ENCODE measurements at places on chromosomes 12 and 14.

GRCh38 chr12:132367071-132367851 lies 37.9 kb upstream of the GALNT9 start:
- DNase-seq = no peak

- no peak for DNase-seq
Measured at GRCh38 chr12:96811083-96811482, 96.0 kb upstream of the NEDD1 start.

- no peak for DNase-seq
Measured at GRCh38 chr12:63302941-63303536, 152.0 kb upstream of the AVPR1A start.

DNA sequence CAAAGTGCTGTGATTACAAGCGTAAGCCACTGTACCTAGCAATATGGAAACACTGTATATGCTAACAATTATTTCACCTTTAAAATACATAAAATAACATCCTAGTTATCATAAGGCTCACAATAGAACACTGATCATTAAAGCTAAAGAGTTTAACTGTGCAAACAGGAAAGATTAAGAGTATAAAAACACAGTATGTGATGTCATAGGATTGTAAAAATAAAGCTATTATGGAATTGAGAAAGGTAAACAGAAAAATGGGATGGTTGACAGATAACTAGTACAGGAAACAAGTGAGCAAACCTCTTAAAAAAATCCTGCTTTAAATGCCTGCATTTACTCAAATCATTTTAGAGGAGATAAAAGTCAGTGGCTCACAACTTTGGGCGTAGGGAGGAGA lies 10.8 kb upstream of the IPO8 start:
- DNase-seq = no peak

GRCh38 chr12:51191516-51192283 lies 18.8 kb upstream of the TFCP2 start:
- DNase-seq = no peak

GRCh38 chr12:9588749-9589148 lies 19.0 kb downstream of the KLRB1 start:
- no peak for DNase-seq

DNA sequence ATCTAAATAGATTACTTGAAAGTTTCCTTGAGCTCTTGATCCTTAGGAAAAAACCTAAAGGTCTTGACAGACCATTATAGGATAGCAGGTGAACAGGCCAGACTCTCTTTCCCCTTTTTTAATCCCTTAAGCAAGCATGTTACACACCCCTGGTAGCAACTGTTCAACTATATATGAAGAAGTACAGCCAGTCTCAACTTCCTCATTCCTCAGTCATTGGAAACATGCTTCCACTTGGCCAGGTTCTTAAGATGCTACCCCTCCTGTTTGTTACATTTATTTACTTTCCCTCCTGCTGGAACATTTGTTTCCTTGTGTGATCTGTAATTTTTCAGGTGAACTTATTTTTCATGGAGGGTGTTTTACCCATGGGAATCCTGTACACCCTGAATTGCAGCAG lies 124.1 kb downstream of the ARMH4 start:
- DNase-seq = no peak

DNA sequence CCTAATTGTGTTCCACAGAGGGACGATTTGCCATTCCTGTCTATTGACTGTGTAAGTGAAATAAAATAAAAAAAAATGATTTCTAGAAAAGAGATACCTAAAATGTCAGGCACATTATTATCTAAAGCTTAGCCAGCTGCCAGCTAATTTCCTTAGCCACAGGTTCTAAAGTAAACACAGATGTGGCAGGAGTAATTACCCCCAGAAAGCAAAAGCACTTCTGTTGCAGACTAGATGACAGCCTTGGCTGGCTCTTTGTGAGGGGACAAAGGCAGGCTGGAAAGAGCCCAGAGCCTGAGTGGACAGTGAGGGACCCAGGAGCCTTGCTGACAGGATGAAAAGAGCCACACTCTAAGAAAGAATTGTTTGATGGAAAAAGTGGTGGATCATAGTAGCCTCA lies 418.1 kb downstream of the LRIG3 start:
- no peak for DNase-seq

GRCh38 chr14:93645200-93645599 lies 143.1 kb downstream of the PRIMA1 start:
- no peak for DNase-seq
